Aorta (tissue), 5 donors: ENCODE measurements at places on chromosomes 6 and 20. TPM values are rescaled to one million over a fixed set of nuclear protein-coding genes. Genes with fewer than 3 reads are reported as not detected.

TRAPPC3L gene
- total RNA-seq, result 0.36 TPM

NT5E gene
- 68.9 TPM for total RNA-seq

DNA sequence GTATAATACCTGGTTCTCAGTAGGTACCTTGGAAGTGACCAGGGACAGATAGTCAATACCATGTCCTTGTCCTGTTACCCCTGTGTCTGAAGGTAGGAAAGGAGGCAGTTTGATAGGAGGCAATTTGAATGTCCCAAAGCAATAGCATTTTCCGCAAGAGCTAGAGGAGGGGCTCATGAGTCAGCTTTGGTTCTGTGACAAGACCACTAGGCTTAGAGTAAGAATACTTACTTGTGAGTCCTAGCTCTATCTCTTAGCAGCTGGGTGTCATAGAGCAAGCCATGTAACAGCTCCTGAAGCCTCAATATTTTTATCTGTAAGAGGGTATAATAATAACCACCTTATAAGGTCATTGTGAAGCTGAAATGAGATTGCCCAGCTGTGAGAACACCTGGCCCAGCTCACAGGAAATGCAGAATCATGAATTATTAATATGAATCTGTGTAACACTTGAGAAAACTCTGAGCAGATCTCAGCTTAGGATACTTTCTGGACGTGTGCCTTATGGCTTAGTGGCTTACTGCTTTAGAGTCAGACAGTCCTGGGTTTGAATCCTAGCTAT is 58.6 kb downstream of the DAAM2 start:
- no peaks in the 10 kb centered on the region for H3K27me3 ChIP-seq
- H3K36me3 ChIP-seq, result no peaks in the 10 kb centered on the region
- no peak overlapping the region for H3K4me3 ChIP-seq
- no peak for DNase-seq
- peaks cover 9% of the 10 kb centered on the region for H3K4me1 ChIP-seq
- no peak overlapping the region for H3K27ac ChIP-seq

GRCh38 chr6:139060332-139060731 is 31.8 kb downstream of the ABRACL start:
- no peak overlapping the region for H3K4me3 ChIP-seq
- H3K27me3 ChIP-seq, result no peaks in the 10 kb centered on the region
- no peaks in the 10 kb centered on the region for H3K4me1 ChIP-seq
- H3K36me3 ChIP-seq, result no peaks in the 10 kb centered on the region

DNA sequence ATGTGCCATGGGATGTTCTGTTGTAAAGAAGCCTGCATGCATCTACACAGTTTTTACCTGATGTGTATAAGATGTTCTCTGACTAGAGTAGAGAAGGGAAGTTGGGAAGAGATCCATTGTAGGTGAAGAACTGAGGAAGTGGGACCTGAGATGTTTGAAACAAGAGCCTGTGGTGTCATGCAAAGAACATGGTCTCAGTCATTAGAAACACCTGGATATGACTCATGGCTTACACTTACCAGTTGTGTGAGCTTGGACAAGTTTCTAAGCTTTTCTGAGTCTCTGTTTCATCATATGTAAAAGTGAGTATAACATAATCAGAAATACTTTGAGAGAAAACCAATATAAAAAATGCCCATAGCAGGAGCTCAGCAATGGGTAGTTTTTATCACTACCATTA is 51.9 kb upstream of the SEC63 start:
- no peaks in the 10 kb centered on the region for H3K36me3 ChIP-seq
- DNase-seq, result no peak
- no peak overlapping the region for H3K27ac ChIP-seq
- no peaks in the 10 kb centered on the region for H3K27me3 ChIP-seq

GRCh38 chr20:19975436-19975799 is 41.7 kb upstream of the NAA20 start:
- no peaks in the 10 kb centered on the region for H3K36me3 ChIP-seq
- H3K27ac ChIP-seq, result peak overlapping the region; percentile 42
- peak overlapping the region; percentile 35 for H3K4me3 ChIP-seq
- peak; percentile 64 for DNase-seq
- H3K4me1 ChIP-seq, result peaks cover 4% of the 10 kb centered on the region

DNA sequence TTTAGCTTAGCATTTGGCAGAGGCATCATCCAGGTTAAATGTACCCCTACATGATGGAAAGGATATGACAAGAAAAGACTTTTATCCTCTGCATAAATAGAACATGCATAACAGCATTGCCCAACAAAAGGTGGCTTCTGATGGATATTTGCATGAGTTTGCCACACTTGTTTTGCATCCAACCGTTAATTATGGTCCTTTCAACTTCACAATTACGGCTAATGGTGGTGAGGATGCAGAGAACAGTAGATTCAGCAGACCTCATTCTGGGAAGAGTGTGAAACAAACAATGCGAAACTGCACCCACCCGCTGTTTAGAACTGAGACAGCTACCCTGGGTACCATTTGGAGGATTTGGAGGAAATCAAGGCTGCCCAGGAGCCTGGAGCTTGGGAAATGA is 690.9 kb upstream of the CHD6 start:
- H3K36me3 ChIP-seq, result no peaks in the 10 kb centered on the region
- no peaks in the 10 kb centered on the region for H3K27me3 ChIP-seq
- no peaks in the 10 kb centered on the region for H3K4me1 ChIP-seq
- no peak overlapping the region for H3K4me3 ChIP-seq
- no peak overlapping the region for H3K27ac ChIP-seq

DNA sequence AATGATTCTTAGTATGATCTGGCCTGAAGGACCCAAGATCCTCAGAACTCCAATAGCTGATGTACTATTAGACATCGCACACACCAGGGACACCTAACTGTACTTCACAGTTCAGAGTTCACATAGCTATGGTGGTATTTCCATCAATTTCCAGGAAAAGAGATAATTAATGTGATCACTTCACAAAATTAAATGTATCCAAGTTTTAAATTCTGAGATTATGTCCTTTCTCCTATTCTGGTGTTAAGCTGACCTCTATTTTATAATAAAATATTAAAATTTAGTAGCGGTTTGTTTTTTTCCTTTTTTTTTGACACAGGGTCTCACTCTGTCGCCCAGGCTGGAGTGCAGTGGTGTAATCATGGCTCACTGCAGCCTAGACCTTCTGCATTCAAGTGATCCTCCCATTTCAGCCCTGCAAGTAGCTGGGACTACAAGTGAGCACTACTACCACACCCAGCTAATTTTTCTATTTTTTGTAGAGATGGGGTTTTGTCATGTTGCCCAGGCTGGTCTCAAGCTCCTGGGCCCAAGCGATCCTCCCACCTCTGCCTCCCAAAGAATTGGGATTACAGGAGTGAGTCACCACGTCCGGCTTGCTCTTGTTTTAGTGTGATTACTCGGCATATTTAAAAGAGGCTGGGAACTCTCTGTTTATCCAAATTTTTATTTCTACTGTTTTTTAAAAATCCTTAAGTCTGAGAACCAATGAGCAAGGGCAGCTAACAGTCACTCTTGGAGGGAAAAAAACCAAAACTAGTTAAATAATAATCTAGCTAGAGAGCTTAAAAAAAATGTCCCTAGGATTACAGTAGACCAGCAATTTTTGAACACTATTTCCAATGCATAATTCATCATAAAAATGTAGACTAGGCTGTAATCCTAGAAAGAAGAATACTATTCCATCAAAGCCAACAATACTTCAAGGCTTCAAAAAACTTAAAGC is 16.0 kb downstream of the KIF13A start:
- H3K27ac ChIP-seq, result no peak overlapping the region
- no peaks in the 10 kb centered on the region for H3K36me3 ChIP-seq
- no peaks in the 10 kb centered on the region for H3K27me3 ChIP-seq
- no peak overlapping the region for H3K4me3 ChIP-seq
- no peak for DNase-seq
- peaks cover 8% of the 10 kb centered on the region for H3K4me1 ChIP-seq

- no peak overlapping the region for H3K27ac ChIP-seq
- H3K36me3 ChIP-seq, result no peaks in the 10 kb centered on the region
- no peak overlapping the region for H3K4me3 ChIP-seq
- no peaks in the 10 kb centered on the region for H3K4me1 ChIP-seq
These were observed 6.3 kb upstream of the GTF3C6 start for GRCh38 chr6:110951986-110952794.

DNA sequence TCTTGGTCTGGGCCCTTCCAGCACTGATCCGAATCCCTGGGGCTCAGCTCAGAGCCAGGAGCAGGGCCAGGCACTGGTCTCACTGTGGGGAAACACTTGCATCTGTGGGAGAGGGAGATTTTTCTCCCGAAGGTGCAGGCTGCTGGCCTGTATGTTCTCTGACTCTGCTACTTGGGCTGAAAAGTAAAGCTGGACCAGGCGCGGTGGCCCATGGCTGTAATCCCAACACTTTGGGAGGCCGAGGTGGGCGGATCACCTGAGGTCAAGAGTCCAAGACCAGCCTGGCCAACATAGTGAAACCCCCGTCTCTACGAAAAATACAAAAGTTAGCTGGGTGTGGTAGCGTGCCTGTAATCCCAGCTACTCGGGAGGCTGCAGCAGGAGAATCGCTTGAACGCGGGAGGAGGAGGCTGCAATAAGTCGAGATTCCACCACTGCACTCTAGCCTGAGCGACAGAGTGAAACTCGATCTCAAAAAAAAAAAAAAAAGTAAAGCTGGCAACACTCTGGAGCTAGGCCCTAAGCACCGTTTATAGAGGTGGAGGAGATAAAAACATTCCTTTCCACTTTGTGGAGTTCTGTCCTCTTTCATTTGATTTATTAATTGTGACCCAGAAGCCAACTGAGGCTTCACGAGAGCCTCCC is 41.7 kb downstream of the JPH2 start:
- H3K27me3 ChIP-seq, result no peaks in the 10 kb centered on the region
- H3K4me3 ChIP-seq, result no peak overlapping the region
- no peak for DNase-seq
- peaks cover 10% of the 10 kb centered on the region for H3K4me1 ChIP-seq
